ENCODE measurements at places on chromosomes 13 and 19.

GRCh38 chr13:111292710-111293485, 27.5 kb upstream of the TEX29 start:
- no peak for DNase-seq

- no peak for DNase-seq
Observed at GRCh38 chr13:50106559-50106958, 91.3 kb downstream of the KCNRG start.

GRCh38 chr13:20566898-20567874, at the start of gene IFT88:
Gene IFT88, plus strand, starts transcription at chr13:20567157. Its CDS starts 7,229 bp downstream, at chr13:20574386.
- peak; percentile 83 for DNase-seq

GRCh38 chr13:21429211-21429610, 29.9 kb downstream of the ZDHHC20 start:
- DNase-seq = no peak

DNA sequence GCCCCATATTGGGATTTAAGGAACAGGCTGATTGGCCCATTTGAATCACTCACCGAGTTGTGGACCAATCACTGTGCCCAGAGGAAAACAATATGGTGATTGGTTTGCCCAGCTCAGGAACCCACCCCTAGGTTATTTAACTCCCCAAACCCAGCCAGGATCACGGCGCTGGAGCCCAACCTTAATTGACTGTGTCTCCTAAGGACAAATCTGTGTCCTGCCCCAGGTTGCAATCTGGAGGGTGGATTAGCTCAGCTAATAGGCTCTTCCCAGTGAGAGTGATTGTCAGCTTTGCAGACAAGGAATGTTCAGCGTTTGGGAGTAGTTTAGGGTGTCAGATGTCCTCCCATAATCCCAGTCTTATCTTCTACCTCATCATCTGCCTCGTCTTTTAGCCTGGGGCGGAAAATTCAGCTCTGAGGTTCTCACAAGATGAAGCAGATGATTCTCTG, 3.5 kb upstream of the ZNF358 start:
- no peak for DNase-seq
